ENCODE measurements at places on chromosomes 1 and 21. TPM values are rescaled to one million over a fixed set of nuclear protein-coding genes. Genes with fewer than 3 reads are reported as not detected.

GRCh38 chr1:84742653-84743052 lies 52.4 kb upstream of the SSX2IP start:
- H3K4me1 ChIP-seq, result peaks cover 1% of the 10 kb centered on the region
- H3K36me3 ChIP-seq, result no peaks in the 10 kb centered on the region
- H3K4me3 ChIP-seq, result no peak overlapping the region
- DNase-seq, result no peak
- no peak overlapping the region for H3K27ac ChIP-seq

- no peaks in the 10 kb centered on the region for H3K36me3 ChIP-seq
- no peak overlapping the region for H3K4me3 ChIP-seq
- H3K4me1 ChIP-seq, result peaks cover 5% of the 10 kb centered on the region
- DNase-seq, result no peak
Measured at GRCh38 chr1:37068260-37068659, 33.9 kb upstream of the GRIK3 start.

GRCh38 chr1:66779475-66780078 lies 21.5 kb downstream of the INSL5 start:
- H3K4me1 ChIP-seq, result no peaks in the 10 kb centered on the region
- no peaks in the 10 kb centered on the region for H3K36me3 ChIP-seq
- H3K27me3 ChIP-seq, result no peaks in the 10 kb centered on the region
- H3K27ac ChIP-seq, result no peak overlapping the region

DNA sequence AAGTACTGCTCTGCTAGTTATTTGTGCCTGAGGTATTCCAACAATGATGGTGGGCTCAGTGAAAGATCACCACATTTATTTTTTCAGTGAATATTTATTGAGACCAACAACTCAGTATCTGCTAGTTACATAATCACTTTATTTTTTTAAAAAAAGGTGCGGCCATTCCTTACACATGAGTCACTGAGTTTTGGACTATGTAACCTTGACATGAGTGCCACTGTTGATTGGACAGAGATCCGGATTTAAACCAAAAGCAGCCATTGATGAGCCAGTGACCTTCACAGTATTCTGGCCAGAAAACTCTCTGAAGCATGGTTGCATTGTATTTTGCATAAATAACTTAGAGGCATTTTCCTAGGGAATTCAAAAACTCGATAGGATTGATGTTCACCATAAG lies 79.5 kb downstream of the NUF2 start:
- no peak for DNase-seq
- H3K36me3 ChIP-seq, result no peaks in the 10 kb centered on the region
- H3K4me3 ChIP-seq, result no peak overlapping the region
- no peak overlapping the region for H3K27ac ChIP-seq
- no peaks in the 10 kb centered on the region for H3K27me3 ChIP-seq

DNA sequence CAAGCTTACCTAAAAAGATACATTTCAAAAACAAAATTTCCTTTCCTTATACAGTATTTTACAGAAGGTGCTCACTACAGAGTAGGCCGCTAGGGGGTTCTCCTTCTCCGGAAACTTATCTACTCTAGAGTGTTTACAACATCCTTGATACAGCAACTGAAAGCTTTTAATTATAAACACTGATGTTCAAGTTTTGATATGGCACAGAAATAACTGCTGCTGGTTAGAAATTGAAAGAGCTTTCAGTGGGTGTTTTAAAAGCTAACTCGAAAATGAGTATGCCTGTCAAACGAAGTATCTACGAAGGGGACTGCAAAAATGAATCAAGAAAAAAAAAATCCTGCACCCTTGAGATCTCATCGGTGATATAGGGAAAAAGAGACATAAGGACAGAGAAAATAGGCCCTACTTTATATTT lies 1.0 kb downstream of the YOD1 start:
- peaks cover 23% of the 10 kb centered on the region for H3K4me1 ChIP-seq
- H3K36me3 ChIP-seq, result peaks cover 10% of the 10 kb centered on the region
- no peaks in the 10 kb centered on the region for H3K27me3 ChIP-seq
- H3K27ac ChIP-seq, result peak overlapping the region; percentile 86
- peak overlapping the region; percentile 61 for H3K4me3 ChIP-seq

- H3K27ac ChIP-seq, result no peak overlapping the region
- H3K4me3 ChIP-seq, result no peak overlapping the region
- no peaks in the 10 kb centered on the region for H3K27me3 ChIP-seq
Measured at GRCh38 chr1:209884665-209885117, 53.3 kb upstream of the SYT14 start.

DNA sequence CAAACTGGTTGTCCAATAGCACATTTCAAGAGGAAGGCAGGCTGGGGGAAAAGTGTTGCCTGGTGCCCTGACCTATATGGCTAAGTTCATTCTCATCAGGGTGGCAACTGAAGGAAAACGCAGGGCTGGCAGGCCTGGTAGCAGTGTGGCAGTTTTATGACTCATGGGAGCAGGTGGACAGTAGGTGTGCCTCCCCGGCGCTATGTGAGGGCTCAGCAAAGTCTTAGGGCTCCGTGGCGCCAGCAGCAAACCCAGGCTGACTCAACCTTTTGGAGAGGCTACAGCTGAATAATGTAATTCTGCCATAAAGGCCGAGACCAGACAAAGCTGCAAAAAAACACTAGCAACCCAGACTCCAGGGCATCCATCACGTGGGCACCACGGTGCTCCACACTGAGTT lies 23.6 kb downstream of the GADD45A start:
- no peak overlapping the region for H3K4me3 ChIP-seq
- H3K4me1 ChIP-seq, result peaks cover 16% of the 10 kb centered on the region
- H3K36me3 ChIP-seq, result peaks cover 6% of the 10 kb centered on the region
- DNase-seq, result no peak
- no peaks in the 10 kb centered on the region for H3K27me3 ChIP-seq
- no peak overlapping the region for H3K27ac ChIP-seq

DNA sequence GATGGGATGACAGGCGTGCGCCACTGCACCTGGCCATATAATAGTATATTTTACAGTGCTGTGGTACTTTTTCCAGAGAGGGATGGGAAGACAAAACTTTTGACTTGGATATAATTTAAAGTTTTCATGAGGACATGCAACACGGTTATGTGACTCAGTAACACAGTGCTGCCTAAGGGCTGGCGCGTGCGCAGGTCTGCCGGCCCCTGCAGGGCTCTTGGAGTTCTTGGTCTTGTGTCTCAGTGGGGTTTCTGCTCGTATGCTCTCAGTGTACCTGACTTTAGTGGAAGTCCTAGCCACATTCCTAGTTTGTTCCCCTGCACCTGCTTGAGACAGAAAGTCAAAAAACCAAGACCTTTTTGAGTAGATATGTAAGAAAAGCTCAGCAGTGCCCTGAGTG lies 27.5 kb upstream of the ATF3 start:
- H3K27ac ChIP-seq, result no peak overlapping the region
- H3K27me3 ChIP-seq, result no peaks in the 10 kb centered on the region
- no peaks in the 10 kb centered on the region for H3K36me3 ChIP-seq
- DNase-seq, result no peak

DNA sequence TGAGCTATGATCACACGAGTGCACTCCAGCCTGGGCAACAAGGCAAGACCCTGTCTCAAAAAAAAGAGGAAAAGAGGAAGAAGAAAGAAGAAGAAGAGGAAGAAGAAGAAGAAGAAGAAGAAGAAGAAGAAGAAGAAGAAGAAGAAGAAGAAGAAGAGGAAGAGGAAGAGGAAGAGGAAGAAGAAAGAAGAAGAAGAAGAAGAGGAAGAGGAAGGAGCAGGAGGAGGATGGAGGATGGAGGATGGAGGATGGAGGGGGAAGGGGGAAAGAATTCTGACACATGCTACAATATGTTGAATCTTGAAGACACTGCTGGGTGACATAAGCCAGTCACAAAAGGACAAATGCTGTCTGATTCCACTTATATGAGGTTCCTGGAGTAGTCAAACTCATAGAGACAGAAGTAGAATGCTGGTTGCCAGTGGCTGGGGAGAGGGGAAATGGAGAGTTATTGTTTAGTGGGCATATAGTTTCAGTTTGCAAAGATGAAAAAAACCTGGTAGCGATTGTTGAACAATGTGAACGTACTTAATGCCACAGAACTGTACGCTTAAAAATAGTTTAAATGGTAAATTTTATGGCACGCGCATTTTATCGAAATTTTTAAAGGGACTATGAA lies 47.3 kb upstream of the COA6 start:
- H3K27ac ChIP-seq, result no peak overlapping the region
- no peak overlapping the region for H3K4me3 ChIP-seq
- no peaks in the 10 kb centered on the region for H3K36me3 ChIP-seq
- peaks cover 30% of the 10 kb centered on the region for H3K27me3 ChIP-seq

DNA sequence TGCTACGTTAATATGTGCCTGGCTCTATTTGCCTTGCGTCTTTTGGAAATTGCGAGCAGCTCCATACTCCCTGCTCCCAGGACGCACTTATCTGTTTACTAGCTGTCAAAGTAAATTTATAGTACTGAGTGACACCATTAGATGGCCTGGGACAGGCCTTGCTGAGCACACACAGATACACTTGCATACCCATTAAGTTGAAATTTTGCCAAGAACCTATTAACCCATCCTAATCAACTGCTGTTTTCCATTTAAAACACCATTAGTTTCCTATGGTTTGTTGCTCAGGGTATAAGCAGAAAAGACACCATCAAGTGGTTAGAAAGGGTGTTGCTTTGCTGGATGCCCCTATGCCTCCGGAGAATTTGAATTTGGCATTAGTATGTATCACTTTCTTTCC lies 187.3 kb downstream of the SLC44A5 start:
- no peak overlapping the region for H3K27ac ChIP-seq
- no peaks in the 10 kb centered on the region for H3K27me3 ChIP-seq
- DNase-seq, result no peak
- no peaks in the 10 kb centered on the region for H3K36me3 ChIP-seq

DNA sequence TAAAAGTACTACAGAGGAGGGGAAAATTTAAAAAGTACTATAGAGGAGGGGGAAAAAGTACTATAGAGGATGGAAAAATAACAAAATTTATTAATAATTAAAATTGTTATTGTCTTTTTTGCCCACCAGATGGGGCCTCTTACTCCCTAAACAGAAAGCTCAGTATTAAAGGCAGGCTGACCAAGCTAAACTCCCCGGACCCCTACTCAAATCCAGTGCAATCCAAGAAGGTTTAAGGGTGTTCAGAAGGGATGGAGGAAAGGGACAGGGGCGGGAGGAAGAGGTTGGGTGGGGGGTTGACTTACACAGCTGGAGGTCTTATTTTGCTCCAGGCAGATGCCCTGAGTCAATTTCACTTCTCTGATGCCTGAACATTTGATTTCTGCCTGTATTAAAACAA lies 13.7 kb downstream of the CD34 start:
- DNase-seq, result peak; percentile 44
- no peak overlapping the region for H3K4me3 ChIP-seq
- H3K27ac ChIP-seq, result no peak overlapping the region
- H3K27me3 ChIP-seq, result peaks cover 5% of the 10 kb centered on the region
- no peaks in the 10 kb centered on the region for H3K36me3 ChIP-seq

DNA sequence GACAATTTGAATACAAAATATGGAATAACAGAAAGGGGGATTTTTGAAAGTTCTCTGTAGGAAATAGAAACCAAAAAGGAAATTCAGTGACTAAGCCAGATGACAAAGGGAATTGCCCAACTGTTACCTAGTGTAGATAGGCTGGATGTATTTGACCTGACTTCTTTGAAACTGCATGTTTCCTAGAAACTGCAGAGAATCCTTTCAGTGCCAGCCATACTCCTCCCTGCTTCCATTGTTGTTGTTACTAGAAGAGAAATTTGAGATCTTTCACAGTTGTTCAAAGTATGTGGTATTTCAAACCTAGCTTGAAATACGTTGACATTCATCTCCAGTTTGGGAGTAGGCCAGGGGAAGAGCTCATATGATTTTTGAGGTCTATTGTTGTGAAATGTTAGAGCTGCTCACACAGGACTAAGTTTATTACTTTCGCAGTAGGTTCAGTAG lies 1.8 kb upstream of the GBP5 start:
- no peaks in the 10 kb centered on the region for H3K27me3 ChIP-seq
- no peak for DNase-seq
- H3K4me3 ChIP-seq, result no peak overlapping the region
- no peaks in the 10 kb centered on the region for H3K36me3 ChIP-seq
- no peaks in the 10 kb centered on the region for H3K4me1 ChIP-seq

DNA sequence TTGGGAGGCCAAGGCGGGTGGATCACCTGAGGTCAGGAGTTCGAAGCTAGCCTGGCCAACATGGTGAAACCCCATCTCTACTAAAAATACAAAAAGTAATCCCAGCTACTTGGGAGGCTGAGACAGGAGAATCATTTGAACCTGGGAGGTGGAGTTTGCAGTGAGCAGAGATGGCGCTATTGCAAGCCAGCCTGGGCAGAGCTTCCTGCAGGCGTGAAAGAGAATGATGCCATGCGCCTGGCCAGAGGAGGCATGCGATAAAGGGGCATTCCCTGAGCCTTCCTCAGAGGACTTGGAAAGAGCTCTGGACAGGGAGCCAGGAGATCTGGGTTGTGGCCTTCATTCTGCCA lies 3.2 kb downstream of the E2F2 start:
- H3K4me1 ChIP-seq, result peaks cover 6% of the 10 kb centered on the region
- no peak for DNase-seq
- peaks cover 9% of the 10 kb centered on the region for H3K27me3 ChIP-seq
- no peaks in the 10 kb centered on the region for H3K36me3 ChIP-seq

GRCh38 chr21:19731251-19731650 lies 1267.0 kb upstream of the NCAM2 start:
- no peak overlapping the region for H3K4me3 ChIP-seq
- DNase-seq, result no peak
- H3K4me1 ChIP-seq, result no peaks in the 10 kb centered on the region
- no peaks in the 10 kb centered on the region for H3K36me3 ChIP-seq
- no peaks in the 10 kb centered on the region for H3K27me3 ChIP-seq
- no peak overlapping the region for H3K27ac ChIP-seq

DNA sequence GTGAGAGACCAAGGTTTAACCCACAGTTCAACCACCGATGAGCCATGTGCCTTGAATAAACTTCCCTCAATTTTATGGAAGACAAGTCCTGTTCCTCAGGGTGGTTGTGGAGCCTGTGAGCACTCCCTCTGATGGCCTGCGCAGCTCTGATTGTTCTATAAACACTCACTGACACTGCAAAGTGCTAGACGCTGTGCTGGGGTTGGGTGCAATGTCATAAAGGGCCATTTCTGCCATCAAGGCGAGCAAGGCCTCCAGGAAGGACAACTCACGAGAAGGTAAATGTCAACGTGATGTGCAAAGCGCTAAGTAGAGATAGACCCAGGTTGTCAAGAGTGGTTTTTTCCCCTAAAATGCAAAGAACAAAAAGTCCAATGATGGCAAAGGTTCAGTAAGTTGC lies 75.7 kb upstream of the SYT6 start:
- no peak overlapping the region for H3K27ac ChIP-seq
- H3K27me3 ChIP-seq, result peaks cover 9% of the 10 kb centered on the region
- H3K4me3 ChIP-seq, result no peak overlapping the region
- no peaks in the 10 kb centered on the region for H3K4me1 ChIP-seq
- DNase-seq, result no peak

Gene FAM78B
- 0.57 TPM for polyA plus RNA-seq

Gene F11R
- polyA plus RNA-seq, result 139 TPM

Gene FAAH
- polyA plus RNA-seq, result 20.2 TPM

Gene SYT11
- polyA plus RNA-seq, result 1.4 TPM

Gene HENMT1
- polyA plus RNA-seq, result 1.9 TPM

Gene TMPRSS15
- polyA plus RNA-seq, result not detected

Gene PLA2G2A
- not detected for polyA plus RNA-seq

Gene DHRS3
- polyA plus RNA-seq, result 9.9 TPM

Gene SH3BGR
- polyA plus RNA-seq, result 326 TPM
